ENCODE measurements at places on chromosomes 7 and 10. TPM values are rescaled to one million over a fixed set of nuclear protein-coding genes. Genes with fewer than 3 reads are reported as not detected.
A peak's percentile ranks its signal among the peaks of the same experiment; 100 is the strongest.

The SAP25 gene
- total RNA-seq: not detected

The COBL gene
- total RNA-seq: 14.6 TPM

DNA sequence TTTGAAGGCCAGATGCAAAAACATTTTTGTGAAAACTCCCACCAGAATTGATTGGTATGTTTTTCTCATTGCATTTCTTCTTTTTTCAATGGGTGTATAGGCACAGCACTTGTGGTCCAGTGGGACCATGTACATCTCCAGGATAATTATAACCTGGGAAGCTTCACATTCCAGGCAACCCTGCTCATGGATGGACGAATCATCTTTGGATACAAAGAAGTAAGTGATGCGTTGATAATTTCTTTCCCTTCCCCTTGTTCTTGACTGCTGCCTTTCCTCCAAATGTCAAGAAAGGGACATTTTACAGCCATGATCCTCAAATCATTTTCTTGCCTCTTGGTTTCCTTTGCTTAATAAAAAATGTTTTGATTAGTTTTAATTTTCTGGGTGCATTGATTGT lies 331.5 kb downstream of the PLXDC2 start:
- H3K27me3 ChIP-seq: no peaks in the 10 kb centered on the region
- no peak overlapping the region for H3K4me3 ChIP-seq
- DNase-seq: no peak
- no peaks in the 10 kb centered on the region for H3K36me3 ChIP-seq
- no peaks in the 10 kb centered on the region for H3K4me1 ChIP-seq

DNA sequence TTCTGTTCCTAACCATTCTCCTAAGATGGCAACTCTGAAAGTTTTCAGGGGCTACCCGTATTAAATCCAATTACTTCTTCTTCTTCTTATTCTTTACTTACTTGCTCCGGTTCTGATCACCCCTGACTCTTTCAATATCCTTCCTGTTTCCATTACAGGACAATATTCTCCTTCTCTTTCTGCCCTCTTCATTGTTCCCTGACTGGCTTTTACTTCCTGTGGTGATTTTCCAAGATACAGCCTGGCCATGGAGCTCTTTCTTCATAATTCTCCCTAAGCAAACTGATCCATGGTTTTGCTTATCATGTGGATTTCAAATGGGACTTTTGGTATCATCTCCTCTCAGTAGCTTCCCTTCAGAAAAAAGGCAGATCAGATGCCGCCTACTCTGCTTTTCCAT lies 35.4 kb downstream of the CCDC186 start:
- H3K4me1 ChIP-seq: no peaks in the 10 kb centered on the region
- peaks cover 12% of the 10 kb centered on the region for H3K36me3 ChIP-seq
- no peak for DNase-seq
- H3K27me3 ChIP-seq: no peaks in the 10 kb centered on the region
- no peak overlapping the region for H3K27ac ChIP-seq

DNA sequence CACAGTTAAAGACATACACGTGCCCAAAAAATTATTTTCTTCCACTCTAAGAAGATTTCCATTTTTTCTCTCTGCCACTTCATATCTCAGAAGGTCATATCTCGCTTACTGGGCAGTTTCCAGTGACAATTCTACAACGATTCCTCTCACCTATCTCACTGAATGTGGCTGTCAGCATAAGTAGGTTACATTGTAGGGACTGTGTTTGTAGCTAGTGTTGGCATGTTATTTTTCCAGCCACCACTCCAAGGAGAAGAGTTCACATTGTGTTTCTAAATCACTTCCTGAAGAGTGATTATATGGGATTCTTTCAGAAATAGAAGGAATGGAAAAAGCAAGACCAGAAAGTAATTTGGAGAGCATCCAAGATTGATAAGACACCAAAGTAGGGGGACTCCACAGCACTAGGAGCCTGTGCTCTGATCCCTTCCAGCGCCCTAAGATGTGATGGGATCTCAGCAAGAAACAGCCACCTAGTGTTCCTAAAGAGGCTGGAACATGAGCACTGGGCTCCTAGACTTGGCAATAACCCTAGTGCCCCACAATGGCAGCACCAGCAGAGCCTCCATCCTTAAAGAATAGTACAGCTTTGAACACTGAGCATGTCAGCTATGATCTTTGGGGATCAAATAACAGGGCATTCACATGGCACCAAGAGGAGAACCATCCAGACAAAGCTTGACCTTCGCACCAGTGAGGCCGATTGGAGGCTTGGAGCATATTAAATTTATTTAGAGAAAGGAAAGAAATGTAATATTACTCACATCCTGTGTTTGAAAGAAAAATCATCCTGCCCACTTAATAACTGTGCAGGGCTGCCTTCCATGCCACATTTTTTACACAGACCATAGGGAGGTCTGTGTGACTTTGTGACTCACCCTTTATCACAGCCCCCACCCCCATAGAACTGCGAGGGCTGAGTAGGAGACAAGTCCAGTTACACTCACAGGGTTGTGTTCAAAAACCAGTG lies 51.8 kb downstream of the CAV1 start:
- DNase-seq: no peak
- H3K36me3 ChIP-seq: no peaks in the 10 kb centered on the region
- peaks cover 24% of the 10 kb centered on the region for H3K4me1 ChIP-seq
- H3K27me3 ChIP-seq: no peaks in the 10 kb centered on the region
- H3K27ac ChIP-seq: peak overlapping the region; percentile 18

DNA sequence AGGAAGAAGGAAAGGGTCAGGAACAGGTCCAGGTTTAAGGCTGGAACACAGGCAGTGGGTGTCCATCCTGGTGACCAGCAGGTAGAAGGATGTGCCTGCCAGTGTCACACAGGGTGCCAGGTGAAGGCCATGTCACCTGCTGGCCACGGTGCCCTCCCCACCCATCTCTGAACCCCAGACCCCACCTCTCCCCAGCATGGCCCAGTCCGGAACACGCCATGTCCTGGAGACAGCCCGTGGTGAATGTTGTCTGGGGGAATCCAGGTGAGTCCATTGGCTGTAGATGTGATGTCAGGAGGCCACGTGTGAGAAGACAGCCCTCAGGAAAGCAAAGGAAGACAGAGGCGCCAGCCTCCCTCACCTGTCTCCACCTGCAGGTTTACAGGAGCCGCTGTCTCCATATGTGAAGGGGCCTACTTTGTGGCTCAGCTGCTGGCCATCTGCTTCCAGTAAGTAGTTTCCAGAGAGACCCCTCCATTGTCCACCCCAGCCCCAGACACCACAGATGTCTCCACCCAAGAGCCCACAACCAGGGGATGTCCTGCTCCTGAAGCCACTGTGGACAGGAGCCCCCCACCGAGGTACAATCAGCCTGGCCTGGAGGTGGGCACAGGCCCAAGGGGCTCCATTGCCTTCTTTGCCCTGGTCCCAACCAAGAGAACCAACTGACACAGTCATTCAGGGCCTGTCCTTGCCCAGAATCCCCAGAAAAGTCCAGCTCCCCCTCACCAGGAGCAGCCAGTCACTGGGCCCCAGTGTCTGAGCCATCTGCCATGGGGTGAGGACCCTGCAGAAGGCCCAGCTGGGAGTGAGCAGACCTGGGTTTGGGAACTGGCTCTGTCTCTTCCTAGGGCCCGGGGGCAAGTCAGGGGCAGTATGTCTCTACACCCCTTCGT lies 20.7 kb downstream of the TMEM72 start:
- H3K4me3 ChIP-seq: no peak overlapping the region
- H3K36me3 ChIP-seq: no peaks in the 10 kb centered on the region

DNA sequence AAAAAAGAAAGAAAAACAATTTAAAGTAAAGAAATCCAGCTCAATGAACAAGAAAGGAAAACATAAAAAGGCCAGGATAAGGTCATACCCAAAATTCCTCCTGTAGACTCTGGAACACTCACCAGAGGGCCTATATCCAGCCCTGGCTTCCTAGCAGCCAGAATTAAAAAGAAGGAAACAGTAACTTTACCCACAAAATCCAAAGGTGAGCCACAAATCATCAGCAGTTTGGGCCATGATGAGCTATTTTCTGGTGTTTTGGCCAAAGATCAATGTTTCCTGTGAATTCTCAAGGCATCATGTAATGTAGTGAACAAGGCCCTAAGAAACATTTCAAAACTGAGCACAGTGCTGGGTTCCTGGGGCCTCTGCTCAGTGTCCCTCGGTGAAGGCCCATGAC lies 87.8 kb downstream of the LARP4B start:
- peaks cover 43% of the 10 kb centered on the region for H3K4me1 ChIP-seq
- no peaks in the 10 kb centered on the region for H3K27me3 ChIP-seq
- no peak overlapping the region for H3K4me3 ChIP-seq
- no peak overlapping the region for H3K27ac ChIP-seq
- DNase-seq: no peak

DNA sequence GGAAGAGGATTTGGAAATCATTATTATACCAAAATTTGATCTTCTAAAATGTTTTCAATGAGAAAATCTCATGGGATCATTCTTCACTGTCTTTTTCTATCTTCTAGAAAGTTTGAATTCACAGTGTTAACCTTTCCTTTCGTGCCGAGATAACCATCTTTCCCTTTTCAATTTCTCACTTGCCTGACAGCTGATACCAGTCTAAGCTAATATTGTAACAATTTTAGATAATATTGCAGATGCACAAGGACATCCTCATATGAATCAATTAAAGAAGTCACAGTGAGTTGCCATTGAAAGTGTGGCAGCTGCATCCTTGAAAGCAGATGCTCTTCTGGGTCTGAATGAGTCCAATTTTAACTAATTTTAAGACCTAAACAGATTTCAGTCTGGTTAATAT lies 139.6 kb upstream of the LRGUK start:
- no peaks in the 10 kb centered on the region for H3K4me1 ChIP-seq
- H3K4me3 ChIP-seq: no peak overlapping the region
- no peaks in the 10 kb centered on the region for H3K36me3 ChIP-seq
- no peak overlapping the region for H3K27ac ChIP-seq
- H3K27me3 ChIP-seq: no peaks in the 10 kb centered on the region

- H3K36me3 ChIP-seq: no peaks in the 10 kb centered on the region
- H3K27ac ChIP-seq: no peak overlapping the region
- DNase-seq: no peak
- H3K4me3 ChIP-seq: no peak overlapping the region
- H3K27me3 ChIP-seq: no peaks in the 10 kb centered on the region
Observed at GRCh38 chr10:26090026-26090425, 126.5 kb upstream of the GAD2 start.

GRCh38 chr10:86956848-86957448 lies 467 bp downstream of the MMRN2 start:
- H3K36me3 ChIP-seq: no peaks in the 10 kb centered on the region
- DNase-seq: no peak
- H3K27me3 ChIP-seq: no peaks in the 10 kb centered on the region
- H3K4me1 ChIP-seq: peaks cover 7% of the 10 kb centered on the region

- DNase-seq: no peak
- no peaks in the 10 kb centered on the region for H3K4me1 ChIP-seq
- no peak overlapping the region for H3K4me3 ChIP-seq
Observed at GRCh38 chr10:43316988-43317387, 50.1 kb upstream of the RASGEF1A start.

DNA sequence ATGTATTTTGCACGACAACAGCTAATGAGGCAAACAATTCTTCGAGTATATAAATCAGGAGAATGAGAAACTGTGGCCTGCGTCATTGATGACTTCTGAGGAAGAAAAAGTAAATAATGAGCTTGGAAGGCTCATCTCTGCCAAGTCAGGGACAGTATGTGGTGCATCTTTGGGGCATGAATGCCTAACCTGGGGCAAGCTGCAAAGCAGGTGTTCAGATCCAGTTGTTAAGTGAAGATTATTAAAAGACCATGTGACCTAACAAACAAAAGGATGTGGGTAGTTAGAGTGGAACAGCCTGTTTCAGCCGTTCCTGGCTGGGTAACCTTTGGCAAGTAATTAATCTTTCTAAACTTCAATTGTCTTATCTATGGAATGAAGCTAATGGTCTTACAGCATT lies 93.0 kb downstream of the LYZL2 start:
- no peak overlapping the region for H3K4me3 ChIP-seq
- H3K36me3 ChIP-seq: no peaks in the 10 kb centered on the region
- no peak for DNase-seq
- H3K4me1 ChIP-seq: peaks cover 14% of the 10 kb centered on the region
- peak overlapping the region; percentile 66 for H3K27ac ChIP-seq

DNA sequence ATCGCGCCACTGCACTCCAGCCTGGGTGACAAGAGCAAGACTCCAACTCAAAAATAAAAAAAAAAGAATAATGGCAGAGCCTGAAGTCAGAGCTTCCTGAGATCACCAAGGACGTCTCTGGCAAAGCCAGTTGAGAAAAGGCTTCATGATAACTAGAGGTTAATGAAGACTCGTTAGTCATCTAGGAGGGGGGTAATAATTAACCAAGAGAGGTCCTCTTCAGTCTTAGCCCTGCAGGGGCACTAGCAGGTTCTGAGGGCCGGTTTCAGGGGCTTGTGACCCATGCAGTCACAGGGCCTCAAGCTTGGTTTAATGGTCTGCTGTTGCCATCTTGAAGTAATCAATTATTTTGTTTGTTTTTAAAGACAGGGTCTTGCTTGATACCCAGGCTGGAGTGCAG lies 28.6 kb upstream of the PROSER2 start:
- no peak overlapping the region for H3K27ac ChIP-seq
- no peaks in the 10 kb centered on the region for H3K27me3 ChIP-seq
- H3K4me3 ChIP-seq: no peak overlapping the region
- H3K4me1 ChIP-seq: no peaks in the 10 kb centered on the region
- no peak for DNase-seq

All from thyroid gland (tissue), 4 donors.